Activated naive CD4-positive, alpha-beta T cell treated with anti-CD3 and anti-CD28 coated beads, Interleukin-2, amount 10 ng/mL, durations not matched to agents 7 days and 5 days (primary cell): ENCODE measurements at places on chromosomes 2 and 18.

DNA sequence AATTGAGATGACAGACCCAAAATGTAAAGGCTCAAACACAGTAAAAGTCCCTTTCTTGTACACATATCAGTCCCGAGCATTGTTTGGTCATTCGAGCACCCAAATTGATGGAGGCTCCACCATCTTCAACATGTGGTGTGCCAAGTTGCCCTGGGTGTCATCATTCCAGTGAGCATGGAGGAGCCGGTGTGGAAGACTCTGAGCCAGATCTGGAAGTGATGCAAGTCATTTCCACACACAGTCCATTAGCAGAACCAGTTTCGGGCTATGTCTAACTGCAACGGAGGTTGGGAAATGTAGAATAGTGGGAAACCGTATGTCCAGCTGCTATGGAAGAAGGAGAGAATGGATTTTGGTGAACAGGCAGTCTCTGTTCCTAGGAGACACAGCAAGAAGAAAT, 40.9 kb upstream of the BZW1 start:
- DNase-seq = no peak
- peaks cover 17% of the 10 kb centered on the region for H3K27me3 ChIP-seq
- no peaks in the 10 kb centered on the region for H3K36me3 ChIP-seq
- H3K27ac ChIP-seq = no peak overlapping the region
- H3K4me1 ChIP-seq = peaks cover 10% of the 10 kb centered on the region

GRCh38 chr2:161842736-161843433, 218.7 kb downstream of the SLC4A10 start:
- no peak for DNase-seq
- H3K4me1 ChIP-seq = no peaks in the 10 kb centered on the region
- no peaks in the 10 kb centered on the region for H3K36me3 ChIP-seq
- no peaks in the 10 kb centered on the region for H3K27me3 ChIP-seq

GRCh38 chr2:217337771-217338170, 477.9 kb upstream of the TNP1 start:
- no peaks in the 10 kb centered on the region for H3K4me1 ChIP-seq
- DNase-seq = no peak
- no peak overlapping the region for H3K27ac ChIP-seq
- H3K4me3 ChIP-seq = no peak overlapping the region
- no peaks in the 10 kb centered on the region for H3K27me3 ChIP-seq

GRCh38 chr2:159130302-159130701, 156.2 kb downstream of the WDSUB1 start:
- no peak overlapping the region for H3K27ac ChIP-seq
- H3K4me3 ChIP-seq = no peak overlapping the region
- H3K36me3 ChIP-seq = no peaks in the 10 kb centered on the region
- no peak for DNase-seq

- no peaks in the 10 kb centered on the region for H3K36me3 ChIP-seq
- no peak overlapping the region for H3K27ac ChIP-seq
- DNase-seq = no peak
Measured at GRCh38 chr2:128901572-128902391, 583.1 kb upstream of the HS6ST1 start.

GRCh38 chr2:9364791-9365497, 58.4 kb downstream of the ITGB1BP1 start:
- H3K36me3 ChIP-seq = no peaks in the 10 kb centered on the region
- no peak overlapping the region for H3K4me3 ChIP-seq
- peaks cover 27% of the 10 kb centered on the region for H3K27me3 ChIP-seq
- no peak overlapping the region for H3K27ac ChIP-seq
- DNase-seq = no peak
- no peaks in the 10 kb centered on the region for H3K4me1 ChIP-seq

GRCh38 chr2:25249785-25250184, 81.4 kb upstream of the POMC start:
- DNase-seq = no peak
- H3K4me3 ChIP-seq = peak overlapping the region; percentile 5
- H3K27ac ChIP-seq = no peak overlapping the region
- peaks cover 50% of the 10 kb centered on the region for H3K36me3 ChIP-seq

DNA sequence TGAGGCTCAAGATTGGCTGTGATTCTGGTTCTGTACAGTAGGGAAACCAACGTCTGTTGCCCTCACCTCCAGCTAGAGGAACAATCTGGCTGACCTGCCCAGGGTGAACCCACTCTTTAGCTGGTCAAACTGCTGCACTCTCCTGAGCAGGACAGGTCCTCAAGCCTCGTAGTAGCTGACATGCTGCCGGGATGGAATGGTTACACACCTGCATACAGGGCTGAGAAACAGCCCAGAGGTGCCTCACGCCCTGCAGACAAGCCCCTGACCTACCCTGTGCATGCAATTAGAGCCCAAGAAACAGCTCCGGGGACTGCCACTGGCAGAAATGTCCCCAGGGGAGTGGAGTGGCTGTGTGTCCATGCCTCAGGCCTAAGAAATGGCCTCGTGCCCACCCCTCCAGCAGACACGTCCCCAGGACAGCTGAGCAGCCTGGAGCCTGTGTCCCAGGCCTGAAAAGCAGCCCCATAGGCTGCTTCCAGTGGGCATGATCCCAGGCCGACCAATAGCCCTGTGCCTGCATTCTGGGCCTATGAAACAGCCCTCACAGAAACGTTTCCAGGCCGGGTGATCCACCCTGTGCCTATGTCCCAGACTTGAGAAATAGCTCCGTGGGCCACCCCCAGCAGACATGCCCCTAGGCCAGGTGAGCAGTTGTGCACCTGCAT, 25.4 kb downstream of the BOLL start:
- no peaks in the 10 kb centered on the region for H3K4me1 ChIP-seq
- H3K36me3 ChIP-seq = no peaks in the 10 kb centered on the region
- DNase-seq = no peak
- no peak overlapping the region for H3K27ac ChIP-seq
- no peaks in the 10 kb centered on the region for H3K27me3 ChIP-seq

GRCh38 chr2:211174631-211175030, 618.2 kb downstream of the CPS1 start:
- no peak for DNase-seq
- no peak overlapping the region for H3K4me3 ChIP-seq
- no peaks in the 10 kb centered on the region for H3K27me3 ChIP-seq
- no peak overlapping the region for H3K27ac ChIP-seq
- H3K36me3 ChIP-seq = no peaks in the 10 kb centered on the region

DNA sequence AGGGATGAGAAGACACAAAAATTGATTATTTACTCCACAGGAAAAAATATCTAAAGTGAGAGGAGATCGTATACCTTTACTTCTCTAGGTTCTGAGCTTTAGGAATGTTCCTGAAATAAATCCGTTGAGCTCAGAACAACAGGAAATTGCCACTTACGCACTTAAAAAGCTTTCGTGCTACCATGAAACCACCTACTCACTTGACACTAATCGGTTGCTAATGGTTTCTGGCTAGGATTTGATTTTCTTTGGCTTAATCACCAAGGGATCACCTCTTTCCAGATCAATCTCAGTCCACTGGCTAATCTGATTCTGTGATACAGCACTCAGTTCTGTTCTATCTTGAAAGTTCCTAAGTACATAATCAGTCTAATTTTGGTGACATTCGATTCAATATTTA, 419.6 kb downstream of the DLGAP1 start:
- no peak overlapping the region for H3K27ac ChIP-seq
- no peaks in the 10 kb centered on the region for H3K4me1 ChIP-seq
- H3K27me3 ChIP-seq = no peaks in the 10 kb centered on the region
- H3K36me3 ChIP-seq = no peaks in the 10 kb centered on the region

DNA sequence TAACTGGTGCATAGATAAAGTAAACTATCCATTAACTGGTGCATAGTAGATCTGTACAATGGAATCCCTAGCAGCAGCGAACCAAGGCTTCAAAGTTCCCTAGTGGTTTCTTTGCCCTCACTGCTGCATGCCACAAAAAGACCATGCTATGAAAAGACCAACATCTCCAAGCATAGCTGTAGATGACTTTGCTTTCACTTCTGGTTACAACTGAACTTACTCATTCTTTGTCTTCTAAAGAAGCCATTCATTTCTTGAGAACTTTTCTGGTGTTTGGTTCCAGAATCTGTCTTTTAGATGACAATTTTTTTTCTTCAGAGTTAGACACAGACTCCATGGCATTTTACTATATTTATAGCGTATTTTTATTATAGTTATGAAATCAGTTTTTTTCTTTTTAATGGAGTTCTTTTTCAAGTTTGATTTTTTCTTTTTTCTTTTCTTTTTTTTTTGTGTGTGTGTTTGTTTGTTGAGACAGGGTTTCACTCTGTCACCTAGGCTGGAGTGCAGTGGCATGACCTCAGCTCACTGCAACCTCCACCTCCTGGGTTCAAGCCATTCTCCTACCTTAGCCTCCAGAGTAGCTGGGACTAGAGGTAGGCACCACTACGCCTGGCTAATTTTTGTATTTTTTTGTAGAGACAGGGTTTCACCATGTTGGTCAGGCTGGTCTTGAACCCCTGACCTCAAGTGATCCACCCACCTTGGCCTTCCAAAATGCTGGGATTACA, 63.6 kb downstream of the SLC35F5 start:
- peak overlapping the region; percentile 93 for H3K27ac ChIP-seq
- H3K4me3 ChIP-seq = peak overlapping the region; percentile 12
- H3K27me3 ChIP-seq = peaks cover 4% of the 10 kb centered on the region
- H3K4me1 ChIP-seq = peaks cover 36% of the 10 kb centered on the region
- DNase-seq = peak; percentile 59

DNA sequence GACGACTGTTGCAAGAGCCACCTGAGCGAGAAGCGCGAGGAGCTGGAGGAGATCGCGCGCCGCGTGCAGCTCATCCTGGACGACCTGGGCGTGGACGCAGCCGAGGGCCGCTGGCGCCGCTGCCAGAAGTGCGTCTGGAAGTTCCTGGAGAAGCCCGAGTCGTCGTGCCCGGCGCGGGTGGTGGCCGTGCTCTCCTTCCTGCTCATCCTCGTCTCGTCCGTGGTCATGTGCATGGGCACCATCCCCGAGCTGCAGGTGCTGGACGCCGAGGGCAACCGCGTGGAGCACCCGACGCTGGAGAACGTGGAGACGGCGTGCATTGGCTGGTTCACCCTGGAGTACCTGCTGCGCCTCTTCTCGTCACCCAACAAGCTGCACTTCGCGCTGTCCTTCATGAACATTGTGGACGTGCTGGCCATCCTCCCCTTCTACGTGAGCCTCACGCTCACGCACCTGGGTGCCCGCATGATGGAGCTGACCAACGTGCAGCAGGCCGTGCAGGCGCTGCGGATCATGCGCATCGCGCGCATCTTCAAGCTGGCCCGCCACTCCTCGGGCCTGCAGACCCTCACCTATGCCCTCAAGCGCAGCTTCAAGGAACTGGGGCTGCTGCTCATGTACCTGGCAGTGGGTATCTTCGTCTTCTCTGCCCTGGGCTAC, 1.2 kb downstream of the KCNF1 start:
- no peak overlapping the region for H3K27ac ChIP-seq
- H3K36me3 ChIP-seq = no peaks in the 10 kb centered on the region
- H3K4me1 ChIP-seq = no peaks in the 10 kb centered on the region
- no peak overlapping the region for H3K4me3 ChIP-seq
- peaks cover 70% of the 10 kb centered on the region for H3K27me3 ChIP-seq
